ENCODE measurements at places on chromosomes 2 and 18. TPM values are rescaled to one million over a fixed set of nuclear protein-coding genes. Genes with fewer than 3 reads are reported as not detected.
A peak's percentile ranks its signal among the peaks of the same experiment; 100 is the strongest.

DNA sequence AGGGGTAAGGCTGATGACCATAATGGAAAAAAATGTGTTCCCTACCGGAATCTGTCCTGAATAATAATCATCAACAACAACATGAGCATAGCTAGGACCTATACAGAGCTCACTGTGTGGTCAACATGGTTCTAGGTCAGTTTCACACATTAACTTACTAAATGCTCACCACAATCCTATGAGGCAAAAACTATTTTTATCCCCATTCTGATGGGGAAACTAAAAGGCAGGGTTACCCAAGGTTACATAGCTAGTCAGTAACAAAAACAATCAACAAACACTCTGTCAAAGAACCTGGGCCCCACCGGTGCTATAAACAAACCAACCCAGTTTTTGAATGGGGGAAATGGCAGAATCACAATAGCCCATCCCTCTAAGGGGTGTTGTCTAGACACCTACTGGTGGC is 40.1 kb downstream of the AOX1 start:
- DNase-seq = no peak

DNA sequence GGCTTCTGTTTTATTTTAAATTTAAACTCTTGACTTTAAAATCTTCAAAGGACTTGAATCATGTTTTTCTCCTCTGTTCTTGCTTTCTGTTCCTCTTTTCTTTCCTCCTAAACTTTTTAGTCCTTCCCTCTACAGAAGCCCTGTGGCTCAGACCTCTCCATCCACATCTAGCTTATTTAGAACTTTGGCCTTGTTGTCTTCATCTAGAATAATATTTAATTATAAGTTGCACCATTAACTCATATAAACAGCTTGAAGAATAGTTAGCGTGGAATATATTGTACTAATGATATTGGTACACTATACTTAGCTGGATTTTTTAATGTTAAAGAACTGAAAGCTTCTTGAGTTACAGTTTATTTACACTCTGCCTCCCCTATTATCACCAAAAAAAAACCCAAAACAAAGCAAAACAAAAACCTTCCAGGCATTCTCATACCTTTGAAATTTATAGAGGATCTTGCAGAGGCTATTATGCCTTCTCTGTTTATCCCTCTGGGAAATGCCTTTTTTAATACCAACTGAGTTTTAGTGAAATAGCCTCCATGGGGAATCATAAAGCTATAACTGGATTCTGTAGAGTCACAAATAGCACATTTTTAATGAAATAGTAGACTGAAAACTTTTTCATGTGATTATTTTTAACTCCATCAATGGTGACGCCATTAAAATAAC is 9.2 kb upstream of the CCDC141 start:
- no peak for DNase-seq

GRCh38 chr18:49249521-49249920 is 210.9 kb downstream of the DYM start:
- no peak for DNase-seq

DNA sequence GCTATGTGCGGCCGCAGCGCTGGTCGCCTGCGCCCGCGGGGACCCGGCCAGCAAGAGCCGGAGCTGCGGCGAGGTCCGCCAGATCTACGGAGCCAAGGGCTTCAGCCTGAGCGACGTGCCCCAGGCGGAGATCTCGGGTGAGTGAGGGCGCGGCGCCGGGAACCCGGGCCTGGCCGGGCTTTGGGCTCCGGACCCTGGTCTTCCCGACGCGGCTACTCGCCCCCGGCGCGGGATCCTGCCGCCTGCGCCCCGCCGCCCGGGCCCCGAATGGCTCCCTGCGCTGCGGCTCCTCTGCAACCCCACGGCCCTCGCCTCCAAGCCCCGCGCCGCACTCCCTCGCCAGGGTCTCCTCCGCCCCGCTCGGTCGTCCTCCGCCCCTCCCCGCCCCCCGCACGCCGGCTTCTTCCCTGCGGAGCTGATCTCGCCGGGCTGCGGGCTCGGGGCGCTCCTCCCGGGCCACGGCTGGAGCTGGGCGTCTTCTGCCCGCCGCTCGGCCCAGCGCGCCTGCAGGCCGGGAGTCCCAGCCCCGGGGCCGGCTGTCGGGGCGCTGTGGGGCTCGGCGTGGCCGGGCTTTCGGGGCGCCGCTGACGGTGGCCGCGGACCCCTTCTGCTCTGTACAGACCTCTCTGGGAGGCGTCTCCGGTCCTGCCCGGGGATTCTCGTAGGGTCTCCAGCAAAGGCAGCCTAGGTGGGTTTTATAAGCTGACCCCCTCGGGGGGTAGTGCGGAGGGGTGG is 652 bp downstream of the GPC1 start:
- DNase-seq = peak; percentile 77

GRCh38 chr18:29377346-29377745 is 1200.4 kb upstream of the CDH2 start:
- no peak for DNase-seq

GRCh38 chr2:17520761-17521160 is 2.5 kb upstream of the RAD51AP2 start:
- no peak for DNase-seq

DNA sequence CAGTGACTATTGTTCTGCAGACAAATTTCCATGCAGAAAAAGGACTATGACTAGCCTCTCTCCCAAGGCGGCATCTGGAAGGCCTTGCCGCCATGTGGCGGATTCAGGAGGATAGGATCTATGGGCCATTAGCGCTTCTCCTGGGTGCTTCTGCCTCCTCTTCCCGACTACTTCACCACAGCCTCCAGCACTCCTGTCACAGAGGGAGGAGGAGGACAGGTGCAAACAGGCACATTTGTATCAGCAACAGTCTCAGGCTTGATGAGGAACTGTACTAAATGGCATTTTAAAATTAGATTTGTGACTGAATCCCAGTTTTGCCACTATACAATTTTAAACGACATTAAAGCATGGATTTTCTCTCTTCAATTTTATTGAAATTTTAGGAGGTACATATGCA is 114.9 kb downstream of the NOL10 start:
- DNase-seq = no peak

DNA sequence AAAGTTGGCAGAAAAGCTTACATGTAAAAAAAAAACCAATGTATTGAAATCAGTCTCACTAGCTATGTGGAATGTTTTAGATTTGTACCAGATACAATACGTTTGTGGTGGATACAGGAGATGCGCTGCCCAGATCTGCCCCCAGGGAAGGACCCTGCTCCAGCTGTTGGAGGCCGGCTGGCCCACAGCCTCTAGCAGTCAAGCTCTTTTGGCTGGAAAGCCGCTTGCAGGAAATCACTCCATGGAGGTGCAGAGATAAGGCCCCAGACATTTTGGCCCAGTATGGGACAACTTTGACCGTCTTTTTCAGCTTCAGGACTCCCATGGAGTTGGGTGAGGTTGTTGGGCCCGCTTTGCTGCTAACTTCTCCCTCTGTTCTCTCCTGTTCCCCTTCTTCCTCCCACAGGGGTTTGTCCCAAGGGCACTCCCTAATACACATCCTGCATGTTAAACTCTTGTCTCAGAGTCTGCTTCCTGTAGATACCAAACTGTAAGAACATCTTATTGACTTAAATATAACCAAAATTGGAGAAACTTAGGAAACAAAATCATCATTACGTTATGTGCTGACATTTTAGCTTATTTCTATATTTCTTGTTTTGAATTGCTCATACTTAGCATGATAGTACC is 1.7 kb upstream of the QPCT start:
- DNase-seq = no peak

GRCh38 chr2:121368836-121369235 is 83.8 kb upstream of the TFCP2L1 start:
- DNase-seq = no peak

DNA sequence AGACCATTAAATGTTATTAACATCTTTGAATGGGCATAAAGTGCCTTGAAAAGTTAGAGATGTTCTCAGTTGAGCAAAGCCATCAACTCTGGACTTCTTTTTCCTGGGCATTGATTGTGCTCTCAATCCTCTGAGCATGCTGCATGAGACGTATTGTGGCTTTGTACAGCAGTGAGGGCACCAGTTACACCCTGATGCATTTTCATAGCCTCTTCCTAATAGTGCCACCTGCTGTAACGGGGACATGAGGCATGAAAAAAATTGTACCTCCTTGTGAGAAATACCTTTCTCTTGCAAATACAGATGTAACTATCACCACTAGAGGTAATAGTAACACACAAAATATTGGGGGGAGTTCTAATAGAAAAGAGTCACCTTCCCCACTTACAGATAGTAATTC is 697.5 kb downstream of the TMEM182 start:
- no peak for DNase-seq

SNTG2 gene
- 6.2 TPM for total RNA-seq

DSG4 gene
- total RNA-seq = not detected

GRCh38 chr2:241771286-241772062 is 5.1 kb upstream of the GAL3ST2 start:
- peak; percentile 86 for DNase-seq

- DNase-seq = no peak
Observed at GRCh38 chr2:141555876-141556470, 574.8 kb downstream of the LRP1B start.

- no peak for DNase-seq
Observed at GRCh38 chr18:31407649-31408048, 31.1 kb downstream of the DSG4 start.

DNA sequence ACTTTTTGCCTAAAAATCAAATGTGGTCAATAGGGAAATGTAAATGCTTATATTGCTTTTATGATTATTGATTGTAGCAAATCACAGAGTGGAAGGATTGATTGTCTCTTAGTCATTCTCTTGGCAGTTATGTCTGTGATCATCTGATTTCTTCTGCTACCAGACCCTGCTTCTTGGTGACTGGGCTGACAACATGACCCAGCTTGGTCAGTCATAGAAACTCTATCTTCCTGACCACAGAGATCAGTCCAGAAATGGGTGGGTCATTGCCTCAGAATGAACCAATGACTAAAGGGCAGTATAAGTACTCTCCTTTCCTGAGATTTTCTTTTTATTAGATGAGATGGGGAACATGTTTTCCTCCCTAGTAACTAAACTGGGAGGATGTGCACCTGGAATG is 87.6 kb downstream of the MAIP1 start:
- no peak for DNase-seq

TTN gene
- total RNA-seq = 6.4 TPM

ARL4C gene
- 12.5 TPM for total RNA-seq

CCT4 gene
- 113 TPM for total RNA-seq

DNA sequence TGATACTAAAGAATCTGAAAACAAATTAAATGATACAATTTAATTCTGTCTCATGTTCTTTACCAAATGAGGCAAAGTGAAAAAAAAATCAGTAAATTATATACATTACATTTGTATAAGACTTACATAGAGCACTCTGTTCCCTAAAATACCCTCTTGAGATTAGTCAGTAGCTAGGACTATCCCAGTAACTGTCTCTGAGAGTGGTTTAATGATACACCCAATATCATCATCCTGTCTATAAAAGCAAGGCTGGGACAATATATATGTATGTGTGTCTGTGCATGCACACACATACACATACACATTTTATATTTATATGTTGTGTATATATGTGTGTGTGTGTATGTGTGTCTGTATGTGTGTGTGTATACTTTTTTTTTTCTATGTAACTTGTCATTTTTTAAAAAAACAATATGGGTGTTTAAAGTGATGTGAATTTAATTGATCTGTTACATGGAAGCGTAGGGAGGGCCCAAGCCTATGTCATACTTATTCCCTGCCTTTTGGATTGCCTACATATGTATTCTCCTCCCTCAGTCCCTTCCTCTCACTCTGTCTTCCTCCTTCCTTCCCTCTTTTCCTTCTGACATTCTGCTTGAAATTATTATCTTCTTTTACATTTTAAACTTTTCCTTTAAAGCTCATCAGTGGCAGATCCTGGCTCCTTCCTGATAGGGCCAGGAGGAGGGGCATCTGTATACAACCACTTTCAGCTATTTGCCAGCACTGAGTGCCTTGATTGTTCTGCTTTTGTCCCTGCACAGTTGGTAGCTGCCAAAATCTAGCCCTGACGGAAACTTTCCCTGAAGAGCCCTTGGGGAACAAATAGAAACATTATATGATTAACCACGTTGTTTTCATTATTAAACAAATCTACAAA is 6.8 kb downstream of the ASXL3 start:
- DNase-seq = no peak

- DNase-seq = no peak
Observed at GRCh38 chr2:230578106-230578505, 134.5 kb upstream of the CAB39 start.

LYG2 gene
- total RNA-seq = not detected

DNA sequence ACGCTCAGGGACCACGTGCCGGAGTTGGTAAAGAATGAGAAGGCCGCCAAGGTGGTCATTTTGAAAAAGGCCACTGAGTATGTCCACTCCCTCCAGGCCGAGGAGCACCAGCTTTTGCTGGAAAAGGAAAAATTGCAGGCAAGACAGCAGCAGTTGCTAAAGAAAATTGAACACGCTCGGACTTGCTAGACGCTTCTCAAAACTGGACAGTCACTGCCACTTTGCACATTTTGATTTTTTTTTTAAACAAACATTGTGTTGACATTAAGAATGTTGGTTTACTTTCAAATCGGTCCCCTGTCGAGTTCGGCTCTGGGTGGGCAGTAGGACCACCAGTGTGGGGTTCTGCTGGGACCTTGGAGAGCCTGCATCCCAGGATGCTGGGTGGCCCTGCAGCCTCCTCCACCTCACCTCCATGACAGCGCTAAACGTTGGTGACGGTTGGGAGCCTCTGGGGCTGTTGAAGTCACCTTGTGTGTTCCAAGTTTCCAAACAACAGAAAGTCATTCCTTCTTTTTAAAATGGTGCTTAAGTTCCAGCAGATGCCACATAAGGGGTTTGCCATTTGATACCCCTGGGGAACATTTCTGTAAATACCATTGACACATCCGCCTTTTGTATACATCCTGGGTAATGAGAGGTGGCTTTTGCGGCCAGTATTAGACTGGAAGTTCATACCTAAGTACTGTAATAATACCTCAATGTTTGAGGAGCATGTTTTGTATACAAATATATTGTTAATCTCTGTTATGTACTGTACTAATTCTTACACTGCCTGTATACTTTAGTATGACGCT is 5.8 kb downstream of the MYCN start:
- DNase-seq = no peak

WNT6 gene
- 0.24 TPM for total RNA-seq

DNA sequence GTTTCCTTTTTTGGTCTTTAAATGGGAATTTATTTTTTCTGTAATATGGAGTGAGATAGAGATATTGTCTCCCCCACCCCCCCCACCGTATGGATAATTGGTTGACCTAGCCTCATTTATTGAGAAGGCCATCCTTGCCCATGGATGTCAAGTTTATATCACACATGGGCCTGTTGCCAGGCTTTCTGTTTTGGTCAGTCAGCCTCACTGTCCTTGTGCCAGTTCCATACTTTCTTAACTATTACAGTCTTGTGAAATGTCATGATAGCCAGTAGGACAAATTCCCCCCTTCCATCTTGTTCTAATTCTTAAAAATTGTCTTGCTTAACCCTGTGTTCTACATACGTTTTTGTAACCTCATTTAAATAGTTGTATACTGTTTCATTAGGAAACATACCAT is 12.5 kb downstream of the BABAM2 start:
- DNase-seq = no peak

GRCh38 chr2:169362118-169362893 is at the start of gene LRP2:
LRP2 (minus strand) TSS chr2:169362534; CDS start chr2:169362399, 135 bp downstream.
- DNase-seq = no peak

All from posterior vena cava (tissue), 2 donors.